Activated B cell treated with CpG ODN at 0.5 μM for 24 hours (primary cell): ENCODE measurements at places on chromosomes 5 and 9.

GRCh38 chr9:88174324-88174723, 36.0 kb upstream of the SPATA31C2 start:
- no peak for DNase-seq

GRCh38 chr9:12221470-12221869, 471.7 kb upstream of the TYRP1 start:
- no peak for DNase-seq

- DNase-seq, result no peak
These were observed 439 bp upstream of the DDX46 start for GRCh38 chr5:134758176-134758503.

- DNase-seq, result no peak
These were observed 1.8 kb upstream of the MAML1 start for GRCh38 chr5:179730852-179731251.

- DNase-seq, result no peak
These were observed 34.8 kb downstream of the FKBP15 start for GRCh38 chr9:113186137-113186755.
